Anterior cingulate cortex (tissue), 58 donors: ENCODE measurements at places on chromosomes 7 and 10.

- DNase-seq = no peak
These were observed 32.8 kb downstream of the GSAP start for GRCh38 chr7:77383333-77383740.

DNA sequence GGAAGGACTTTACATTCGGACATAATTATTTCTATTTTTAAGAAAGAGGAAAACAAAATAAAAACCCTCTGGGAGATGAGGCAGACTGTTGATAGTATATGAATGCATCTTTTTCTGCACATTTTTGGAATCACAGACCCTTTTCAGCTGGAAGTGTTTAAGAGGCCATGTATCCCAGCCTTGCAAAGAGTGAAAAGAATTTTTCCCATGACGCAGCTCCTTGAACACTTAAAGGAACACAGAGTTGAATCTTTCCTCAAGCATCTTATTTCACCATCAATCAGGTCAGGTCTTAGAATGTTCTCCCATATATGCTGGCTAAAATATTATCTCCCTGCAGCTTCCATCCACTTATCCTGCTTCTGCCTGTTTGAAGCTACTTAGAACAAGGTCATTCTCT lies 45.9 kb upstream of the PAPSS2 start:
- DNase-seq = no peak

DNA sequence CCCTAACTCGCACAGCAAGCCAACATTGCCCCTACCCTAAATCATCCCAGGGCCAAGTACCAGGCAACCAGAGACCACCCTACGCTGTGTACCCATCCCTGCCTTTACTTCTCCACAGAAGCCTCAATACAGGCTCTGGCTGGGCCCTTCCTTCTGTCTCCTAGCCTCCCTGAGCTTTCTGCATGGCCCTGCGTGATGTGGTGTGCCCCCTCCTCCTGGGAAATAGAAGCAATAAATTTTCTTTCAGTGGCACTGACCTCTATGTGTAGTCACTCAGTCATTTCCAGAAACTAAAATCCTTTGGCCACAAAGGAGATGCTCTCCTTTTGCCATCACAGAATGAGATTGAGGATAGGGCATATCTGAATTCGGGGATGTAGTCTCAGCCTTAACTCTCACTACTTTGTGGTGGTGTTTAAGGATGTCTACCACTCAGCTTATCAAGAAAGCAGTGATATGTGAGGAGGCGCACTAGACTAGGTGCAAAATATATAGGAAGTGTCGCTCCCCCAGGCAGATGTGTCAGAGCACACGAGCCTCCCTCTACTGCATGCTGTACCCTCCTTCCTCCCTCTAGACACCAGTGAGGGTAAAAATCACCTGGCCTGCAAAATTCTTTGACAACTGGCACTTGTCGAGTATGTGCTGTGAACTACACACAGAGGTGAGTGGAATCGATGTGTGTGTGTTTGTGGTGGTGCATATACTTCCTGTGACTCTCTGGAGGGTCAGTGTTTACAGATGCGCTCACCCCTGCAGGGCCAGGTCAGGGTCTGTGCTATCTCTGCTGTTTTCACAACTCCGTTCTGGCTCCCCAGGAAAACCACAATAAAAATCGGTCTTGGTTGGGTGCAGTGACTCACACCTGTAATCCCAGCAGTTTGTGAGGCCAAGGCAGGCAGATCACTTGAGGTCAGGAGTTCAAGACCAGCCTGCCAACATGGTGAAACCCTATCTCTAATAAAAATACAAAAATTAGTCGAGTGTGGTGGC lies 825.9 kb upstream of the IGFBP3 start:
- no peak for DNase-seq

DNA sequence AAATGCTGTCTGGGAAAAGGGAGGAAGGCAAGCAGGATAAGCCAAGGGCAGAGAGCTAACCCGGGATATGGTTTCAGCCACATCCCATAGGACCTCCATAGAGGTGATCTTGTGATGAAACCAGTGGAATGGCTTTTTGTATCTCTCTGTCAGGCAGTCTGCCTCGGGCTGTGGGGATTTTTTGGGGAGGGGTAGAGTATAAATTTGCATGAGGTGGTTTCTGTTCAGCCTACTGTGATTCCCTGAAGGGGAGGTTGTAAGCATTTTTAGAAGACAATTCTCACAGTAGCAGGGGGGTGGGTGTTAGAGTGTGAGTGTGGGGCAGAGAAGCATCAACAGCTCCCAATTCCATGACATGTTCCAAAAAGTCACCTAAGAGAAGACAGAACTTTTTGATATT lies 11.8 kb downstream of the OR9A2 start:
- no peak for DNase-seq

DNA sequence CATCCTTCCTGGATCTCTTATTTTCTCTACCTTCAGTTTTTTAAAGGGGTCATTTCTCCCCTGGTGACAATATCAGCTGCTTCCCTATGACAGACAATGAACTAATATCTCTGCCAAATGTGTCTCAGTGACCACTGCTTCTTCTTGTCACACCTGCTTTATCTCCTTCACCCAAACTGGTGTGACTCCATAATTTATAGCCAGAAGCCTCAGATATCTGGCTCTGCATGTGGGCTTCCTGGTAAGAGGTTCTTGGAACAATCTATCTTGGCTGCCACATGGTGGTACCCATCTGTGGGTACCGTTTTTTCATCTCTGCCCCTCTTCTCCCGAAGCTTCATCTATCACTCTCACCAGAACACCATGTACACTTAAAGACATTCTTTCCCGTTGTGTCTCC lies 37.0 kb downstream of the CPVL start:
- no peak for DNase-seq

- no peak for DNase-seq
These were observed 25.9 kb upstream of the GNA12 start for GRCh38 chr7:2869981-2870380.

GRCh38 chr10:31657434-31657872 lies 271.2 kb downstream of the ARHGAP12 start:
- DNase-seq = no peak

DNA sequence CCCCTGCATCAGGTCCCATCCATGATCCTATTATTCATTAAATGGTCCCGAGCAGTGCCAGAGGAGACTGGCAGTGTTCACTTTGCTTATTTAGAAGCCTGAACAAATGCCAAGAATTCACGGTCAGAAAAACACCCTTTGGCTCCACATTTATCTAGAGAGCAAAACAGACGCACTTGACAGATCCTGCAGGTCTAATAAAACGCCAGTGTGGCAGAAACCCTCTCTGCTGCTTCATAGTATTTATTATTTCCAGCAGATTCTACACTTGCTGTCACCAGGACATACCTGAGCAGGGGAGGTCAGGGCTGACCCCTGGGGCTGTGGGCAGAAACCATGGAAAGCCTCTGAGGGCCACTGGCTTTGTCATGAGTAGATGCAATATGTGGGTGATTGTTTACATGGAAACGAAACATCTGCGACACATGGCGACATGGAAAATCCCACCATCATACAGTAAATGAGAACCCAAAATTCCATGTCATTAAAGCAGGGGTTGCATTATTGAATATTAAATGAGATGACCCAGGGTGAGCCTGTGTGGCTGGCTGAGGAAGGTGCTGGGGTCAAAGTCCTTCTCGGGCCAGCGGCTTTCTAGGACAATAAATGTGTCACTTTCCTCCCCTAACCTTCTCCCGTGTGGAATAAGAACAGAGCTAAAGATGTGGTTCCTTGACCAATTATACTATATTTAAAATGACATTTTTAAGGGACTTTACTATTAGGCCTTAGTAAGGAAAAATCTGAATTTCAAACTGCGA lies 205.9 kb upstream of the SVIL start:
- DNase-seq = no peak

DNA sequence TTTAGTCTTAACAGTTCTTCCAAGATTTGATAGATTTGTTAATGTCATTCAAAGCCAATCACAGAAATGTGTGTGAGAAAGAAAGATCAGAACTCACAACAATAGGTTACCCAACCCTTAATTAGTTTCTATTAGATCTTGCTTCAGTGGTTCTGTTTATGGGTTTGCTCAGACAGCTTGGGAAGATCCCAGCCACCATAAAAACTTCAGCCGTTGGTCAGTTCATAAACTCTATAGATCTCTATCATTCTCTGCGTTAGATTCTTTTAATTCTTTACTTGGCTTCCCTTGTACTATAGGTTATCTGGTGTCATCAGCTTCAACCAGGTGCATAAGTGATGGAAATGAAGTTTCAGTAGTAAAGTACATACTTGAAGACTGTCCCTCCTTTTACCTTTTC lies 54.4 kb downstream of the ZNF277 start:
- no peak for DNase-seq

DNA sequence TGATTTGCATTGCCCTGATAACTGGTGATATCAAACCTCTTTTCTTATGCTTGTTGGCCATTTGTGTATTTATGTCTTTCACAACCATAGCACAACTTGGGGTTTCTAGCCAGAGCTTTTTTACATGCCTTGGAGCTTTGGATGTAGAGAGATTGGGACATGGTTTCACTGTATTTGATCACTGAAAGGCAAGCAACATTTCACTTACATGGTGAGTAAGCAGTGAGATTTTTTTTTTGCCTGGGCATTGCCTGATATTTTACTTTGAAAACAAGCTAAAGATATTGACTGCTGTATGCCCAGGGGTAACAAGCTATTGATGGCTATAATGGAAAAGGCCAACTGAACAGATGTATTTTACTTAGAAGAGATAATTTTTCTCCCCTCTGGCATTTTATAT lies 259.0 kb downstream of the PHTF2 start:
- DNase-seq = no peak

GRCh38 chr10:104809288-104810090 lies 168.4 kb downstream of the SORCS3 start:
- no peak for DNase-seq

DNA sequence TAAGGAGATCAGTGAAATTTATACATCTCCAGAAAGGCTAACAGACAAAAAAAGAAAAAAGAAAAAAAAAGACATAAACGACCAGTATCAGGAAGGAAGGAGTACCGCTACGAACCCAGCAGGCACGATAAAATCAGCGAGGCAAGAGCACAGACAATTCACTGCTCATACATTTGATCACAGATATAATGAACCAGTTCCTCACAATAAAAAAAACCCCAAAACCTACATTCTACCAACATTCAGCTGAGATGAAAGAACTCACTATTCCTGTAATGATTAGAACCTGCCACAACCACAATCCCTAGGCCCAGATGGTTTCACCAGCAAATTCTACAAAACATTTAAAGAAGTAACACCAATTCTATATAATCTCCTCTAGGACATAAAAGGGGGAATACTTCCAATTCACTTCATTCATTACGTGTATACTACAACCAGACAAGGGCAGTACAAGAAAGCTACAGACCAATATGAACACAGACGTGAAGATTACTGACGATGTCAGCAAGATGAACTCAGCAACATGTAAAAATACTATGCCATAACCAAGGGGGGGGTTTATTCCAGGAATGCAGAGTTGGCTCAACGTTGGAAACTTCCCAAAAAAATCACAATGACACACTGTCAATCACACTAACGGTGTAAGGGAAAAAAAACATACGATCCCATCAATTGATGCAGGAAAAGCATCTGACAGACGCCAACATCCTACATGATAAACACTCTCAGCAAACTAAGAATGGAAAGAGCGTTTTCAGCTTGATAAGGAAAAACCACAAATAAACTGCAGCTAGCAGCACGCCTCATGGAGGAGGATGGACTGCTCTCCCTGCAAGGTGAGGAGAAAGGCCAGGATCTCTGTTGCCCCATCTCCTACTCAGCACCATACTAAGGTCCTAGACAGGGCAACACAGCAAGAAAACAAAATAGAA lies 256.2 kb downstream of the ELFN1 start:
- no peak for DNase-seq

DNA sequence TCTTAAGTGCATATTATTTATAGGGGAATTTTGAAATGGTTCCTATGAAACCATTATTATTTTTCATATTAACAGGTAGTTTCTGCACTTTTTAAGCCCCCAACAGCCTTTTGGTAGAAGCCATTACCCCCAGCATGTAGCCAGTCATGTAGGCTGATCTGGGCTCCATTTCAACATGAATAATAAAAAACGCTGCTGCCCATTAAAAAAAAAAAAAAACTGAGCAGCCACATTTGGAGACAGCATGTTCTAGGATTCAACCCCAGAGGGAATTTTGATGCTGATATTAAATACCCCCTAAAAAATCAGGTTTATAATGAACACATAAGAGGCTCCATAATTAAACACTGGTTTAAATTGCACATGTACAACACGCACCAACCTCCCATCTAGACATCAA lies 181.3 kb downstream of the RTKN2 start:
- DNase-seq = no peak

- no peak for DNase-seq
These were observed 1.3 kb downstream of the THSD7A start for GRCh38 chr7:11830582-11831155.

GRCh38 chr7:21185653-21186265 lies 242.1 kb upstream of the SP4 start:
- no peak for DNase-seq

- no peak for DNase-seq
These were observed 21.3 kb downstream of the SLC25A28 start for GRCh38 chr10:99598781-99599509.

- DNase-seq = no peak
These were observed 108.2 kb downstream of the LHPP start for GRCh38 chr10:124569623-124570470.

DNA sequence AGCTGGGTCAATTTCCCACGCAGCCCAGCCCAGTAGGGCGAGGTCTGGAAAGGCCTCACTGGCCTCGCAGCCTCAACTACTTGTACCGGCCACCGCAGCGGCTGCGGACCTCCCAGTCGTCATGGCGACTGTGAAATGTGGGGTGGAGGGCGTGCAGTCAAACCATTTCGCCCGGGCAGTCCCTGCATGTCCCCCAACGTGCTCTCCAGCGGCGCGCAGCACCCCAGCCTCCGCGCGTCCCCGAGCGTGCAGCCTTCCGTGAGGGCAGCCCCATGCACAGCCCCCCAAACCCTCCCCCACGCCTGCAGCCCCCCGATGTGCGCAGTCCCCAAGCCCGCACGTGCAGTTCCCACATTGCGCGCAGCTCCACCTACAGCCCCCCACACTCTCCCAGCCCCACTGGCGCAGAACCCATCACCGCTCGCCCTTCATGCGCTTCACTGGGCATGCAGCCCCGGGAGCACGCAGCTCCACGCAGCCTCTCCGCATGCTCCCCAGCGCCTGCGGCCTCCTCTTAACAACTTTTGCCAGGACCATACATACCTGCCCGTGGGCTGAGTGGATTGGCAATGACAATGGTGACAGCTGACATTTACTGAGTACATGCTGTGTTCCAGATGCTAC lies 34.5 kb upstream of the SFTPD start:
- DNase-seq = no peak

DNA sequence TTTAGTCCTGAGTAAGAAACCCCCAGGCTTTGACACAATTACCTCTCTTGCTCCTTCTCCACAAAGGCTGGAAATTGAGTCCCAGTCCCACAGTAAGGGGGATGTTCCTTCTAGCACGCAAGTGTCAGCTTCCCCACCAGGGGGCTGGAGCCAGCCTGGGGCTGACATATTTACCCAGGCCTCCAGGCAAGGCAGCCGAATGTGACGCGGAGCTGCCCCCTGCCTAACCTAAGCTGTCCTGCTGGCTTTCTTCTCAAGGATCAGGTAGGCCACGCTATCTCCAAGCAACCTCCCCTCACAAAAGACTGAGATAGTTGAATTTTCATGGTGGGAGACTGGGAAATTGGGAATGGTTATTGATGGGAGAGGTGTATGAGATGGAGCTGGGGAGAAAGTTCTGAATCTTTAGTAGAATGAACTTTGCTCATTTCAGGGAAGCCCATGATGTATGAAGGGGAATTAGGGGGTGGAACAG lies 19.2 kb upstream of the BMPER start:
- DNase-seq = no peak
